ENCODE measurements at places on chromosomes 6 and 20.

GRCh38 chr6:147765541-147765940 lies 257.1 kb downstream of the SAMD5 start:
- no peak for DNase-seq

DNA sequence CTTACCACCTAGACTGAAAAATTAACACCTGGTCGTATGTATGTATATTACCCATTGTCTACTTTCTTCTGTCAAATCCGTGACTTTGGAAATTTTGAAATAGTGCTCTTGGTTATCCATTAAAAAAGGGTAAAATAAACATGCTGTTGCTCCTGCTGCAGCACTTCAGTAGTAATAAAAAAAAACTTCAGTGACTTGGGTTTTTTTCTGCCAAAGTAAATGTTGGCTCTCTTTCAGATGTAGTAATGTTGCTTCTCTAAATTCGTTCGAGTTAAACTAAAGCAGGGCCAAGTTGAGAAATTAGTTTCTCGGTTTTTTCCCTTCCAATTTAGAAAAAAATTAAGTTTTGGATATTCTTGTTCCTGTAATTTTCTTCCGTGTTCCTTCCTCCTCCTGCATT lies 34.2 kb downstream of the JARID2 start:
- DNase-seq, result no peak

DNA sequence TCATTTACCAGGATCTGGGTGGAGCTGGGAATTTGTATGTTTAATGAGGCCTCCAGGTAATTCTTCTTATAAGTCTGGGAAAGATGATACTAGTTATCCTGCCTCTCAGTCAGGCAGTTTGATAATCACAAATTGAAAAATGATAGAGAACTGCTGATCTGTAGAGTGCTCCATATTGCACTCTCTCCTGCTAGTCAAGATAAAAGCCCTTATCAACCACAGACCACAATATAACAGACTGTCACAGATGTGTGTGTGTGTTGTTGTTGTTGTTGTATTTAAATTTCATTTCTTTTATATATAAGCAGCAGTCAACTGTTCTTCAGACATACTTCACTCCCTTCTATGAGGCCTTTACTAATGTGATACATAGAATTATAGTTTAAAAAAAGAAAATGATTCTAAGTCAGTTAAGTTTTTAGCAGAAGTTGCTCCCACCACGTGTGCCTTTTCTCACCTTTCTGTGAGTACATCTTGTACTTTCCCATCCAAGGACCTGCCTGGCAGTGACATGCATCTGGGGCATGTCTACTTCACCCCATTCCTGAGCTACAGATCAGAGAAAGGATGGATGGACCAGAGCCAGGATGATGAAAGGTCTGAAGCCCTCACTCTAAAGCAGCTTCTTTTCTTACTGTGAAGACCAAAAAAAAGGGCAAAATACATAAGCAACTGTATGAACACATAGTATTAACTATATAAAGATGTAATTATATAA lies 29.8 kb downstream of the TENT5A start:
- no peak for DNase-seq

DNA sequence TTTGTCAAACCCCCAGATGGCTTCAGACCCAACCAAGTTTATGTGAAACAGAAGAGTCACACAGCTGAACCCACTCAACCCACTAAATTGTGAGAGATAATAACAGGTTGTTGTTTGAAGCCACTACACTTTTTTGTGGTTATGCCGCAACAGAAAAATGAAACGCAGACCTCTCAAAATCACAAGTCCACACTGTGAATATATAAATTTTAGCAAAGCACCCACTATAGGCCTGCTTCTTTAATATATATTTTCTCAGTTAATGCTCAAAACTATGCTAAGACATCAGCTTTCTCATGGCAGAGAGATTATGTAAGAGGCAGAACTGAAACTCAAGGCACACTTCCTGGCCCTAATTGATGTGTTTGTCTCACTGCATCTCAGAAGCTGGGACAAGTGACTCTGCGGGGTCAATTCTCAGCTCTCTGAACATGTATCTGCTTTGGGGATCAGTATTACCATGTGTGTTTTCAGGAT lies 27.7 kb downstream of the MAP3K5 start:
- DNase-seq, result peak; percentile 36

DNA sequence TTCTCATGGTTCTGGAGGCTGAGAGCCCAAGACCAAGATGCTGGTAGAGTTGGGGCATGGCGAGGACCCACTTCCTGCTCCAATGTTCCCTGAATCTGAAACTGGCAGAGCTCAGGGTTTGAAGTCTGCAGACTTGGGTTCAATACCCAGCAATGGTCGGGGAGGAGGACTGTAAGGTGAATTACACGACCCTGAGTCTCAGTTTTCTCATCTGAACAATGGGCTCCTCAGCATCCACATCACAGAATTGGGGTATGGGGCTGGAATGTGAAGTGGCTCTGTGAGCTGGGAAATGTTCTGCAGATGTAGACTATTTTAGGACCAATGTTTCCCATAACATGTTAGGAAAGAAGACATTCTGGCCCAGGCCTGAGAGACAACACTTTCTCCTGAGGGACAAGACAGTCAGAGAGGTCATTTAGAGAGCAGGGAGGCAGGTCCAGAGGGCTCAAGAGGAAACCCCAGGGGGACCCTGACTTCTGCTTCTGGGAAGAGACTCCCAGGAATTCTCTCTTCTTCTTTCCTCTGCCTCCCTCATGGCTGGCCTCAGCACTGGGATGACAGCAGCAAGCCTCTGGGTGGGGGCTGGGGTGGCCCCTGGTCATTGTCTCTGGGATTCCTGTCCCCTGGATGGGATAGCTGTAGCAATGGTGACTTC lies 141.3 kb upstream of the PMEPA1 start:
- DNase-seq, result no peak

DNA sequence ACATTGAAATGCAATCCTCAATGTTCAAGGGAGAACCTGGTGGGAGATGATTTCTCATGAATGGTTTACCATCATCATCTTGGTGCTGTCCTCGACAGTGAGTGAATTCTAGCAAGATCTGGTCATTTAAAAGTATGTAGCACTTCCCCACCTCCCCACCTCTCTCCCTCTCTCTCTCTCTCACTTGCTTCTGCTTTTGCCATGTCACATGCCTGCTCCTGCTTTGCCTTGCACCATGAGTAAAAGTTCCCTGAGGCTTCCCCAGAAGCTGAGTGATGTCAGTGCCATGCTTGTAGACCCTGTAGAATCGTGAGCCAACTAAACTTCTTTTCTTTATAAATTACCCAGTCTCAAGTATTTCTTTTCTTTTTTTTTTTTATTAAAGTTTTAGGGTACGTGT lies 60.5 kb downstream of the DST start:
- no peak for DNase-seq

DNA sequence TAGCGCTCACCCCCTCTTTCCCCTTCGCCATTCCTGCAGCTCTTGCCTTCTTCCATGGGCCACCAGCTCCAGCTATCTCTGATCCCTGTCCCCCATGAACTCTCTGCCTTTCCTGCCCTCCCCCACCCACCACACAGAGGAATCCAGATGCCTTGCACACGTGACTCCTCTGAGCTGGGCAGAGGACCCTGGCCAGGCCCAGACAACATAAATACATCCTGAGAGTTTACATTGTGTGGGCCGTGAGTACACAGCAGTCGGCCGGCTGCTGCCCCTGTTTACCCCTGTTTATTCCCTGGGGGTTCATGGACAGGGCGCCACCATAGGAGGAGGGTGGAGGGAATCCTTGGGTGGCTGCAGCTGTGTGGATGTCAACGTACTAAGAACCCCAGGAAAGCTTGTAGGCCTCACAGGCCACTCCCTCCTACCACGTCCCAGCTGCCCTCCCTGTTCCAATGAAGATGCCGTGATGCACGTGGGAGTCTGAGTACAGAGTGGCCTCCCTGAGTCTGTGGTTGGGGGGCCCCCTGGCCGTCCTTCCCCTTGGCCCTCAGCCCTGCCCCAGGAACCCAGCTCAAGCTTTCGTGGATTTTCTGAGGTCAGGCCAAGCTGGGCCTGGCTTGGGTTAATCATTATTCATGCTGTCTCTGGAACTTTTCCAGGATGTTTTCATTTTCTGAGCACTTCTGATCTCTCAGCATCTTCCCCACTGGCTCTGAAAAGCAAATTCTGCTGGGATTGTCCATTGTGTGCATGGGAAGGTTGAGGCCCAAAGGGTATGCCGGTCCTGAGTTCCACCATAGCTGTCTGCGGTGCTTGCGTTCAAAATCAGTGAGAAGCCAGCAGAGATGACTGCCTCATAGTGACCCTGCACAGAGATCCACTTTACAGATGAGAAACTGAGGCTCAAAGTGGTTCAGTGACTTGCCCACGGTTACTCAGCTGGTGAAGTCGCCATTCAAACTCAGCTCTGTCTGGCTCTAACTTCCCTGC lies 136.3 kb downstream of the MRPL14 start:
- DNase-seq, result no peak

- DNase-seq, result no peak
These were observed 152.1 kb downstream of the KHDC1L start for GRCh38 chr6:73073238-73073637.

- no peak for DNase-seq
These were observed 664.2 kb downstream of the QKI start for GRCh38 chr6:164078532-164079274.
